Lung (tissue), 17 donors: ENCODE measurements at places on chromosomes 13 and 19. TPM values are rescaled to one million over a fixed set of nuclear protein-coding genes. Genes with fewer than 3 reads are reported as not detected.

Gene SMIM17
- 0.94 TPM for total RNA-seq

GRCh38 chr19:34577531-34578101, 96.1 kb downstream of the WTIP start:
- H3K36me3 ChIP-seq, result no peaks in the 10 kb centered on the region
- H3K4me3 ChIP-seq, result no peak overlapping the region
- no peaks in the 10 kb centered on the region for H3K4me1 ChIP-seq
- peak; percentile 2 for DNase-seq
- no peak overlapping the region for H3K27ac ChIP-seq
- no peaks in the 10 kb centered on the region for H3K27me3 ChIP-seq

- H3K27me3 ChIP-seq, result no peaks in the 10 kb centered on the region
- no peak for DNase-seq
- H3K4me3 ChIP-seq, result no peak overlapping the region
- no peak overlapping the region for H3K27ac ChIP-seq
- no peaks in the 10 kb centered on the region for H3K4me1 ChIP-seq
Measured at GRCh38 chr13:46491641-46492040, 61.3 kb upstream of the LRCH1 start.

DNA sequence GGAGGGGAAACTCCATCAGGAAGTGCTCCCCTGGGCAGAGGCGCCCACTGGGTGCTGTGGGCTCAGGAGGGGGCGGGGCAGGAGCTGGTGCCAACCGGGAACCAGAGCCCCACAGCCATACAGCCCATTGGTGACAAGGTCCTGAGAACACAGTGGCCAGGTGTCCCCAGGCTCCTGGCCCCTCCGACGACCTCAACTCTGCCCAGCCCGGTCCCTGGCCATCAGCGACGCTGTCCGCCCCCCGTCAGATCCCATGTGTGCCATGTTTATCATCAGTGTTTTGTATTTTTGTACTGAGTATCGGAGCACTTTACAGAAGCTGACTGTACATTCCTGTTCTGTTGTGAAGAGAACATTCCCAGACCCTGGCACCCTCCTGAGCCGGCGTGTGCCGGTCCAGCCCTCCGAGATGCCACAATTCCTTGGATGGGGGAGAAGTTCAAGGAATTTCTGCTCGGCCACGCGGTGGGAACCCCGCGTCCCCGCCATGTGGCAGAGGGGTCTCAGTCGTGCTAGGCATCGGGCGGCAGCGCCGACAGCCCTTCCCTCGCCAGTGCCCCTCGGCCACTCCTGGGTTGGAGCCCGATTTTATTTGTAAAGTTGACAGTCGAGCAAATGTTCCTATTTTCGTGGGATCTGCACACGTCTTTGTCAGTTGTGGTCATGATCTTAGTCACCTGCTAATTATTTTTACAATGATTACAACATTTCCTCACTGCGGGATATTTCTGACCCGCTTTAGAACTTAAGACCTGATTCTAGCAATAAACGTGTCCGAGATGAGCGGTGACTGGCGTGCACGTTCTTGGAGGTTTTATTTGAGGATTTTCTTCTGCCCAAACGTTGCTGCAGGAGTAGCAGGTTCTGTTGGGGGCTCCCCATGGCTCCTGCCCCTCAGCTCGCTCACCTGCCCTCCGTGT, 16.9 kb downstream of the PEX11G start:
- H3K36me3 ChIP-seq, result peaks cover 49% of the 10 kb centered on the region
- no peak overlapping the region for H3K27ac ChIP-seq
- H3K4me1 ChIP-seq, result no peaks in the 10 kb centered on the region
- no peaks in the 10 kb centered on the region for H3K27me3 ChIP-seq

DNA sequence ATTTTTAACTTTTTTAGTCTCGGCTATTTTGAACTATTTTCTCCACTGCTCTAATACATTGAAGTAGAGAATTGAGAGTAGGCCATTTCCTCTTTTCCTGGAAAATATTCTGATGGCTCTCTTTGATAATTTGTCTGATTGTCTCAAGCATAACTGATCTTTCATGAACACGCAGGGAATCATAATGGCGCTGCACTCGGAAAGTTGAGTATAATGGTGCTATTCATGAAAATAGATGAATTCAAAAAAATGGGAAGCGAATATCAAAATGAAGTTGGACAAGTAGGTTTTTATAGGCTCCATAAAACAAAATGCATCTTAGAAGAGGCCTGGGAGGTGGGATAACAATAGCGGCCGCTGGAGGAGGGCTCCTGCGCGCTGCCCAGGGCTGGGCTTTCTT, 29.0 kb downstream of the COL4A2 start:
- H3K36me3 ChIP-seq, result peaks cover 2% of the 10 kb centered on the region
- H3K27ac ChIP-seq, result no peak overlapping the region
- no peaks in the 10 kb centered on the region for H3K27me3 ChIP-seq
- H3K4me1 ChIP-seq, result peaks cover 16% of the 10 kb centered on the region
- DNase-seq, result no peak
